Memory B cell (primary cell): ENCODE measurements at places on chromosomes 3 and 15.

DNA sequence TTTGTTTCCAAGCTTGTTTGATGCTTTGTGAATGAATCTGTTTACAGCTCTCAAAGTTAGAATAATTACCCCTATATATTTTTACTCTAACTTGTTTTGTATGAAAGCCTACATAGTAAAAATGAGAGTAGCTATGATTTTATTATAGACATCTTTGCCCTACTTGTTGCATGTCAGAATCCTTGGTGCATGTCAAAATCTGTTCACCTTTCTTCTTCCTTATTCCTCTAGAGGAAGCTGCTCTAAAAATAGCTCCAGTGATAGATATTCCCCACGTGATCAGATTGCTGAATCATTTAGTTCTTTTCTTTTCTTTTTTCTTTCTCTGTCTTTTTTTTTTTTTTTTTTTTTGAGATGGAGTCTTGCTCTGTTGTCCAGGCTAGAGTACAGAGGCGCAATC lies 39.8 kb downstream of the LRRC49 start:
- DNase-seq, result no peak

- DNase-seq, result no peak
Measured at GRCh38 chr3:42023380-42023779, 61.5 kb upstream of the ULK4 start.

- DNase-seq, result no peak
Measured at GRCh38 chr3:30309961-30310954, 296.1 kb upstream of the TGFBR2 start.

- DNase-seq, result no peak
Measured at GRCh38 chr3:17979911-17980310, 237.5 kb upstream of the TBC1D5 start.

DNA sequence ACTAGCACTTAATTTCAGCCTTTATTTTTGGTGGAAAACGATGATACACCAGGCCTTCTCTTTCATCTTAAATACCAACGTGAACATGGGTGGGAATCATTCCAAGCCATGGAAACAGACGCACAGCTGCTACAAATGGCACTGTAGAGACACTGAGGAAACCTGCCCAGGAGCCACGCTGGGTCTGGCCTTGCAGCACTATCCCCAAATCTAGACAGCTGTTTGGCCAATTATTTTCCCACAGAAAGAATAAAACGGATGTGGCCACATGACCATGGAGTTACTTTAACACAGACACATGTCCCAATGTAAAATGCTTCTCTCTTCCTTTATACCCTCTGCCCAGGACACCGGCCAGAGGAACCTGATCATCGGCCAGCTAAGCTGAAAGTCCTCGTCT lies 83.6 kb upstream of the OCA2 start:
- no peak for DNase-seq
